ENCODE measurements at places on chromosomes 1 and 21.

- DNase-seq: no peak
Measured at GRCh38 chr1:227731241-227731677, 3.8 kb downstream of the JMJD4 start.

DNA sequence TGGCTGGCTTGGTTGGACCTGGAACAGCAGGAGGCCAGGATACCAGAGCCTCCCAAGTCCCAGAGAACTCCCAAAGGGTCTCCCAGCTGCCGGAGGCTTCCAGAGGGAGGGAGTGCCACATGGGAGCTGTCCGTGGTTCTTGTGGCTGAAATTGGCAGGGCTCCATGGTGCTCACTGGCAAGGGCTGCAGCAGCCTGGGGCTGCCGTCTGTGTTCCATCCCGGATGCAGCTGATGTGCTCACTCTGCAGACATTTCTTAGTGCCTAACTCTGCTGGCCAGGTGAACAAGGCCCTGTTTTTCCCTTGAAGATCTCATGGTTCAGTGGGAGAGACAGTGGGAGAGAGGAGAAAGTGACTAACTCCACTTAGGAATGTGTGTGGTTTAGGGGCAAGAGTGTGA lies 261.1 kb downstream of the CAMTA1 start:
- DNase-seq: no peak

- no peak for DNase-seq
Measured at GRCh38 chr1:185441605-185442004, 124.6 kb upstream of the IVNS1ABP start.

GRCh38 chr1:197519741-197520334 lies 251.8 kb downstream of the CRB1 start:
- no peak for DNase-seq

GRCh38 chr1:161019751-161020495 lies 1.0 kb downstream of the F11R start:
- DNase-seq: no peak

GRCh38 chr1:37448185-37448584 lies 26.2 kb upstream of the ZC3H12A start:
- DNase-seq: no peak

- peak; percentile 68 for DNase-seq
Measured at GRCh38 chr1:150696995-150697927, at the start of gene GOLPH3L. TSS of gene GOLPH3L (minus strand) at chr1:150697154. CDS start at chr1:150694838, 2,316 bp downstream.

DNA sequence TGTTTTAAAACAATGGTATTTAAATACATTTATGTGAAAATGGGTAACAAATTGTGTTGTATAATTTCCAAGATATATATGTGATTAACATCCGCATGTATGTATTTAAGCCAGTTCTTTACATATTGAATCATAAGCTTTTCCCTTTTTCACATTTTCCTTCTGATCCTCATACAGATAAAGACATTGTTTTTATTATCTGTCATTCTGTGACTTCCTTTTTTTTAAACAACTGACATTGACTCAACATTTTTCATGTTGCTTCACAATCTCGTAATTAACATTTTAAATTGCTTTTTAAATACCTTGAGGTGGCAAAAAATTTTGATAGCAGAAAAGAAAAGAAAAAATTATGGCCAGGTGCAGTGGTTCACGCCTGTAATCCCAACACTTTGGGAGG lies 1.4 kb downstream of the STXBP3 start:
- no peak for DNase-seq

DNA sequence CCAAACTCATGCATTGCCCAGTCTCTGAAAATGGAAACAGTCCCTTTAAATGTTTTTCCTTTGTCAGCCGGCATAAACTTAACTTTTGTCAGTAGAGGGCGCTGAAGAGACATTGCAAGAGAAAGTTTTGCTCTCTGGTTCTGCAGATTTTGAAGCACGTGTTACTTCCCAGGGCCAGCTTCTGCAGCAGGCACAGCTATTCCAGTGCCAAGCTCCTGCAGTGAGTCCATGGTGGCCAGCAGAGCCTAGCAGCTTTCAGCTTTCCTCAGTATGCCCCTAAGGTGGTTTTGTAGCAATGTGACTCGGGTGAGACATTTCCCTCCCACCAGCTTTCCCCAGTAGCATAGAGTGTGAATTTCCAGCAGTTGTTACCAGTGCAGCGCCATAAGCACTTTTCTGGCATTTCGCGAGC lies 2.6 kb upstream of the IFI44L start:
- peak; percentile 2 for DNase-seq

GRCh38 chr21:26095131-26095530 lies 75.4 kb downstream of the APP start:
- no peak for DNase-seq

- DNase-seq: no peak
Measured at GRCh38 chr1:172883387-172883791, 167.4 kb downstream of the TNFSF18 start.

DNA sequence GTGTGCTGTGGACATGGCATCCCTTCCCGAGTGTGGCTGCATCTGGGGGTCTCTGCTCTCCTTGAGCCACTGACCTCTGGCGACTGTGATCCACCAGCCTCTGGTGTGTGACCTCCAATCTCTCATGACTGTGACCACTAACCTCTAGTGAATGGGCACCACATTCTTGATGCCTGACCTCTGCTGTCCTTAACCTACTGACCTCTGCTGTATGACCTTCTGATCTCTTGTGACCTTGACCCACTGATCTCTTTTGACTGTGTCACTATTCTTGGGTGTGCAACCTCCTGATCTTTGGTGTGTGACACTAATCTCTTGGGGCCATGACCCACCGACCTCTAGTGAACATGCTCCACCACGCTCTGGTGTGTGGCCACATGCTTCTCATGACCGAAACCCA lies 45.8 kb upstream of the KDM4A start:
- no peak for DNase-seq

DNA sequence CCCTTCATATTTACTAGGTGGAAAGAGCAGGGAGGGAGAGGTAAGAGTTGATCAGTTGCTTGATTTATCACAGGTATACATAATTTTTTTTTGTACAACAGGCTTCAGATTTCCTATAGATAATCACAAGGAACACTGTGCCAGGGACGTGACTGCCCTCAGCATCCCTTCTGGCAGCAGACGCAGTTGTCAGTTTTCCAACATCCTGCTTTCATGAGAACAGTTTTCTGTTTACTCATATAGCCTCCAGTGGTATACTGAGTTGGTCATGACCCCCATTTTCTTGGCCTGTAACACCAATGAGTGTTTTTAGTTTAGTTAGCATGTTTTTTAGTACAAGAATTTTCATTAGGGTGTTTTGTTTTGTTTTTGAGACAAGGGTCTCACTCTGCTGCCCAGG lies 37.9 kb upstream of the PTPRF start:
- DNase-seq: no peak

DNA sequence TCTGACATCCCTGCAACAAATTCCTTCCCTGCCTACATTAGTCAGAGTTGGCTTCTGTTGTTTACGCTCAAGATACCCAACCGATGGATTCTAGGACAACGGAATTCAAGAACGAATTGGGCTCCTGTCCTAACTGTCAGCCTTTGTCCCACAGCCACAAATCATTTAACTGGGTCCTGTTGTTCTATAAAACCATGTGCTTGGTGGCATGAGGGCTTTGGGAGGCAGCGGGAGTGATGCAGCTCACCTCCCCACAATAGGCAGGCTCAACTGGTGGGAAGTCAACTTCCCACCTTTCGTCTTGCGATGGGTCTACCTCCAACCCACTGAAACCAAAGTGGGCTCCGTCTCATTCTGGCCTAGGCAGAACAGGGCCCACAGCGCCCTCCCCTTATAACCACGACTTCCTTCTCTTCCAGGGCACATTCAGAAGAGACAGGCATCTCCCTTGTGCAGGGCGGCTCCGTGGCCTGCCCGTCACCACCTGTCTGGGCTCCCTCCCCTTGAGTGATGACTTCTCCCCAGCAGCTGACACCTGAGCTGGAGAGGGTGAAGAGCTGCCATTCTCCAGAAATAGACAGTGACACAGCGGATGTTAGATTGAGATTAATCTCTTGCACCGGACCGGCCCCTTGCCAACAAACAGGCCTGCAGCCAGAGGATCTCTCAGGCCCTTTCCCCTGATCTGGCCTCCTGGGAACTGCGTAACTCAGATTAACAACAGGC lies 26.5 kb downstream of the LRRC38 start:
- no peak for DNase-seq

- DNase-seq: no peak
Measured at GRCh38 chr1:24897263-24898151, 32.6 kb downstream of the RUNX3 start.

- no peak for DNase-seq
Measured at GRCh38 chr1:55329808-55330432, 114.8 kb upstream of the USP24 start.
